ENCODE measurements at places on chromosomes 3 and 15.
A peak's percentile ranks its signal among the peaks of the same experiment; 100 is the strongest.

GRCh38 chr3:46484388-46484787, 13.4 kb upstream of the RTP3 start:
- no peak for DNase-seq

DNA sequence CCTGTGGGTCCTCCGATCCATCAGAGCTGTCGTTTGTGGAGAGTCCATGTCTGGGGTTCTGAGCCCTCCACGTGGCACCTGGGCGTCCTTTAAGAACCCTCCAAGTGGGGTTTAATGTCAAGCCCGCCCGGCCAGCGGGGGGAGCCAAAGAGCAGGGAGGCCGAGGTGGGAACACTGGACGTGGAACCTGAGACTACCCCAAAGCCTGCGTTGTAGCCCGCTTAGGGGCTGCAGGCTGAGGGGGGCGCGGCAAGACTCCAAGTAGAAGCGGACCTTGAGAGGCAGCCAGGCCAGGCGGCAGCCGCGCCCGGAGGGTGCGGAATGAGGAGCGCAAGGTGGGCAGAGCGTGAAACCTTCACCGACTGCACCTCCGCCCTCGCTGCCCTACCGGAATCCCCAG, 126.2 kb upstream of the ATP10A start:
- DNase-seq: no peak

- no peak for DNase-seq
These were observed 50.6 kb downstream of the DRD3 start for GRCh38 chr3:114128231-114128630.

GRCh38 chr15:80445300-80446041, 41.3 kb downstream of the ARNT2 start:
- no peak for DNase-seq

GRCh38 chr15:58738046-58738707, 11.3 kb downstream of the ADAM10 start:
- no peak for DNase-seq

DNA sequence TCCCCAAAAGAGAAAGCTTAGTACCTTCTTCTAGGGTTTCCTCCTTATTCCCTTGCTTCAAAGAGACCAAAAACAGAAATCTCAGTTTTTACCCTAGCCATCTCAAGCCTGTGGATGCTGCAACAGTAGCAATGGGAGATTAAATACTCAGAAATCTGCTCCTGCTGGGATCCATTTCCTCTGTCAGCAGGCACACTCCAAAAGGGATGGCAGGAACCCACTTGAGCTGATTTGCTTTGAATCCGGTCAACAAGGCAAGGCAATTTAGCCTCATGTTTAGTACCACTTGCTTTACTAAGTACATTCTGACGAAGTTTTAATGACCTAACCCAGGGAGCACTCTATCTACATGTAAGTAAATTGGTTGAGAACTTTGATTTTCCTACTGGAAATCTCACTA, 590.0 kb upstream of the ADAMTS9 start:
- no peak for DNase-seq

DNA sequence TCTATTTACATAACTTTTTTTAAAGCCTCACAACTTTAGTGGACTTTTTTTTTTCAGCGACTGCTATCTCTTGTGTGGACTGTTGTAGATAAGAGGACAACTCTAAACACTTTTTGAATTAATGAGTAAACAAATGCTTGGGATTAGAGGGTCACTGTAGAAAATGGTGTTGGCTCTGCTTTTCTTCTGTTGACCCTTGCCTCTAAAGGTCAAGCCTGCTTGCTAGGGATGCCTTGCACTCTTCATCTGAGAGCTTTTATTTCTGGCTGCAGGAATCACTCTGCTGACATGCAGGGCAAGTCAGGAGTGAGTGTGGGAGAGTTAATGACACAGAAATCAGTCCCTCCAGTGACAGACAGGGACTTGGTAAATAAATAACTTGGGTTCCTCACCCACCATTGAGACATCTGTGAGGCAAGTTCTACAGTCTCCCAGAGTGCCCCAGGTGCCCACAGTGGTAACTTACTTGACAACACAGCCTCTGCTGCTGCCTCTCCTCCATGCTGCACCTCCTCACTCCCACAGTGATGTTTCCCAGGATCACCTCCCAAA, 390.1 kb downstream of the IL20RB start:
- DNase-seq: no peak

GRCh38 chr3:24416224-24416623, 78.4 kb downstream of the THRB start:
- no peak for DNase-seq

DNA sequence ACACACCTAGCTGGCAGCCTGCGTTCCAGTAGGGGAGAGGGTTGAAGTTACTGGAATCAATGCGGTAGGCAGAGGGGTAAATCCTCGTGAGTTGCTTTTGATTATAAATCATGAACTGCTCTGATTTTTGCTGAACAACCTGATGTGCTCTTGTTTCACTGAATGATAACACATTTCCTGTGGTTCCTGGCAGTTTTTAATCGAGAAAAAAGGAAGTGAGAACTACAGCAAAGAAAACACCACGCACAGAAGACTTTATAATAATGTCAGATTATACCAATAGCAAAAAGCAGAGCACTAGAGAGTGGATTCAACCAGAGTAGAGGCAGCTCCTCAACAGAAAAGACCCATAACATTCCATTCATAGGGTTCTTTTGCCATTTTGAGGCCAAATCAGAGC, 200.8 kb upstream of the STRIT1 start:
- DNase-seq: no peak

GRCh38 chr15:85037641-85038040, 56.0 kb downstream of the PDE8A start:
- DNase-seq: no peak

DNA sequence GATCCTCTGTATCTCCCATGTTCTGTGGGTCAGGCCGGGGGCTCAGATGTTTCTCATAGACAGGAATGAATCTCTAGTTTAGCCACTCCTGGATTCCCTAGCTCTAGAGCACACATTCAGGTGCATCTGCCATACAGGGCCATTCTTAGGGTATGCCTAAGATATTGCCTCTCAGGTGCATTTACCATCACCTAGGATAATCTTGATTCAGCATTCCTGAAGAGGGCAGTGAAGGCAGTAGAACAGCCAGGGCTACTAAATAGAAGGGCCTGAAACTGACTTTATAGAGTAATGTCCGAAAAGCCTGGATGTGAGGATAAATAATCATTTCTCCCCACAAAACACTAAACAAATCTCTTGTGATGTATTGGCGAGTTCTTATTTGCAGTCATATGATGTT, 882.0 kb downstream of the AGBL1 start:
- no peak for DNase-seq

GRCh38 chr3:87307805-87308204, 31.4 kb upstream of the POU1F1 start:
- DNase-seq: no peak

GRCh38 chr3:99128725-99129505, 227.4 kb upstream of the DCBLD2 start:
- no peak for DNase-seq

- no peak for DNase-seq
These were observed 36.5 kb upstream of the BCL2A1 start for GRCh38 chr15:80007532-80007931.

DNA sequence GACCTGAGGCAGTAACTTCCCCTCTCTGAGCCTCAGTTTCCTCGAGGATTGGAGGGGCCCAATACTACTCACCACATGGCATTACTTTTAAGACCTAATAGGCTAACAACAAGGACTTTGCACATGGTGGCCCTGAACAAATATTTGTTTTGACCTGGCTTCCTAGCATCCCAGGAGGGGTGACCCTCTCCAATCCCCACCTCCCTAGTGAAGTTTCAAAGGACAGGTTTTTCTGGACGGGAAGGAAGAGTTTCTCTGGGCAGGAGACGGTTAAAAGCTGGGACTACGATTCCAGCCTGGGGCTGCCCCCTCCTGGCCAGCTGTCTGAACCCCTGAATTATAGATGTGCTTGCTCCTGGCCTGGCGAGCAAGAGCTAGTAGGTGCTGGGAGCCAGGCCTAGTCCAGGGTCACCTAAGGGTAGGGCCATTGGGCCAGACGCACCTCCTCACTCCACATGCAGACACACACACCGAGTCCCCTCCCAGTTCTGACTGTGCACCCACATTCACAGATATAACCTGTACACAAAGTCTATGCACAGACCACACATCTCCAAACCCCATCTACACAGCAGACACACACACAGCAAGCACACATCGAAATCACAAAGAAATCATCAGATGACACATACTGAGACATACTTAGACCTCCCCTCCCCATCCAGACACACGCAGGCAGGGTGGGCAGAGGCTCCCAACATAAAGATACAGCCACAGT, 2.7 kb upstream of the ISL2 start:
- no peak for DNase-seq

DNA sequence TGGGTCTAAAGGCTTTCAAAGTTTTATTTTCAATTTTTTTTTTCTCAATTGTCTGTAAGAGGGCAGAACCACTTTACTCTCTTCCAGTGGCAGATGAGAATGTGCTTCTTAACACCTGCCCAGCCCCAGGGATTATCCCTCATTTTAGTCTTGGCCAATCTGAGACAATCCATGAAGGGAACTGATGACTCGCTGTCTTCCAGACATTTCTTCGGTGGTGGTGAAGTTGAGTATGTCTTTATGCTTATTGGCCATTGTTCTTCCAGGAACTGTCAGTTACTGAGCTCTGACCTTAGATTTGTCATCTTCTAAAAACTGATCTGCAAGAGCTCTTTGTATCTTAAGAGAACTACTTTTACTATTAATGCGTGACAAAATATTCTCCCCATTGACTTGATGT, 139.5 kb downstream of the TJP1 start:
- no peak for DNase-seq

- DNase-seq: no peak
These were observed 83.9 kb upstream of the PLXND1 start for GRCh38 chr3:129690406-129690805.

GRCh38 chr3:10198761-10199649, 34.3 kb downstream of the IRAK2 start:
- DNase-seq: peak; percentile 54

DNA sequence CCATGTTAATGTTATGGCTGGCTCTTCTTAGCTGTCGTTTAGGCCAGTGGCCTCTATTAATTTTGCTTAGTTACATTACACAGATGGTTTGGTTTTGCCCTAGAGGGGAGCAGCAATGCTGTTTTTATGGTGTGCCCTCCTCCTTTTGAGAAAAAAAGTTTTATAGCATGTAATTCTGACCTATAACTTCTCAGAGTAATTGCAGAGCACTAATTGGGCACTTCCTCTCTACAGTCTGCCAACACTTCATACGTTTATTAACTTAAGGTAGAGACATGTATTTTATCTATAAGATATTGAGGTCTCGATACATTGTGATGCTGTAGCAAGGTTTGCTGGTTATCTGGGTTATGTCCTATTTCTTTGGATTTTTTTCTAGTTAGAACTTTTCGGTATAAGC, 12.2 kb downstream of the SLC25A26 start:
- DNase-seq: no peak

- DNase-seq: no peak
These were observed 3.0 kb upstream of the PLCH1 start for GRCh38 chr3:155747946-155748290.

DNA sequence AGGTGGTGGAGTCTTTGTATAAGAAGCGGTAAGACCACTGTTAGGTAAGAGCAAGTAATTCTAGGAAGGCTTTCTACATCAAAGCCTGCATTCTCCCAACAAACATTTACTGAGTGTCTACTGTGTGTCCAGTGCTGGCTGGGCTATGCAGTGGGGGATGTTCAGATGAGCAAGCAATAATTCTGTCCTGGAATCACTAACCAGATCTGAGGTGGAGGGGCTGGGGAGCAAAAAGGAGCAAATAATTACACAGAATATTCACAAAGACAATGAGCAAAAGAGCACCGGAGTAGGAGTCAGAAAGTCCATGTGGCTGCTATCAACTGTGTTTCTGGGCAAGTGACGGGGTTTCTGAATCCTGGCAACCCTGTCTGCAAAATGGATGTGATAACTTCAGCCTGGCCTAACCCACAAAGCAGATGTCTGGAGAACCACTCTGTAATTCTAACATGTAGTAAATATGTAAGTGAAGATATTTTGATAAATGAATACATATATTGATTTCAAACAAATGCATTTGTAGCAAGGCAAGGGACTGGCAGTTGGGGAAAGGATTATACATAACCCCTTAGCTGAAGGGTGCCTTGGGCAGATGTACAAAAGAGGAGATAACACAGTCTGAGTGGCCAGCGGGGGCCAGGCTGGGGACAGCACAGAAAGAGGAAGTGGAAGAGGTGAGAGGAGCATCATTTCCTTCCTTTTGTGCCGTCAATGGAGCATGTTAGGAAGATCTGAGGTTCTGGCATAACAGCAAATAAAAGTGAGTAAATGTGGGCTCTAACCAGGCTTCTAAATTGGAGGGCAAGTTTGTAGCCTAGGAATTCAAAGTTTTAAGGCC, 28.8 kb downstream of the CYP8B1 start:
- DNase-seq: no peak

DNA sequence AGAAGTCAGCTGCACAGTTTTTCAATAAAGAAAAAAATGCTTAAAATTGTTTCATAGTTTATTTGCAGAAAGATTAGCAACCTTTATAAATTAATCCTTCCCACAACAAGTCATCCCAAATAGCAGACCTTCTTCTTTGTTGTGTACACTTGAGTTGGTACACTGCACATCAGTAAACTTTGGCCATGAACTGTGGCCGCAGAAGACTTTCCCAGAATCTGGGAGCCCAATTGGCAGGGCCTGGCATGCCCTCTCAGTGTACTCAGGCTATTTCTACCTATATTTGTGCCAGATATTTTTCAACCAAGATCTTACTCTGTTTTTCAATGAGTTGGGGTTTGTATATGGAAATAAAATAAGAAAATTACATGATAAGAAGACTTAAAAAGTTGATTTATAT, 133.1 kb downstream of the DIPK2A start:
- no peak for DNase-seq

DNA sequence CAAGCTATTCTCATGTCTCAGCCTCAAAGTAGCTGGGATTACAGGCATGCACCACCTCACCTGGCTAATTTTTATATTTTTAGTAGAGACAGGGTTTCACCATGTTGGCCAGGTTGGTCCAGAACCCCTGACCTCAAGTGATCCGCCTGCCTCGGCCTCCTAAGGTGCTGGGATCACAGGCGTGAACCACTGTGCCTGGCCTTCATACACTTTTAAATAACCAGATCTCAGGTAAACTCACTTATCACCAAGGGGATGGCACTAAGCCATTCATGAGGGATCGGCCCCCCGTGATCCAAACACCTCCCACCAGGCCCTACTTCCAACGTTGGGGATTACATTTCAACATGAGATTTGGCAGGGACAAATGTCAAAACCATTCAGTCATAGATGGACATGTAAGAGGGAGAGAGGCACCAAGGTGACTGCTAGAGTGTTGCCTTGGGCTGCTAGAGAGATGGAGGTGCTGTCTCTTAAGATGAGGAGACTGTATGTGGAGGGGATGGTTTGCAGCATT, 13.3 kb upstream of the DOCK3 start:
- no peak for DNase-seq

GRCh38 chr3:175356899-175357324, 497.8 kb downstream of the NAALADL2 start:
- DNase-seq: no peak

DNA sequence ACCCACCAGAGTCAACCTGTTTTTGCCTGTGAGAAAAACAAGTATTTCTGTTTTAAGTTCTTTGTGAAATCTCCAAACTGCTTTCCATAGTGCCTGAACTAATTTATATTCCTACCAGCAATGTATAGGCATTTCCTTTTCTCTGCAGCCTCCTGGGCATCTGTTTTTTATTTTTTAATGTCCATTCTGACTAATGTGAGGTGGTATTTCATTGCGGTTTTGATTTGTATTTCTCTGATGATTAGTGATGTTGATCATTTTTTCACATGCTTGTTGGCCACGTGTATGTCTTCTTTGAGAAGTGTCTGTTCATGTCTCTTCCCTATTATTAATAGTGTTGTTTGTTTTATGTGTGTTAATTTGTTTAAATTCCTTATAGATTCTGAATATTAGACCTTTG, 820.5 kb downstream of the MCTP2 start:
- DNase-seq: no peak

GRCh38 chr3:48086705-48087104, 70.5 kb upstream of the MAP4 start:
- no peak for DNase-seq

Data from stimulated activated CD8-positive, alpha-beta memory T cell treated with anti-CD3 and anti-CD28 coated beads, Interleukin-2, amount 100 ng/mL, for 1 hour (primary cell).